GM04503 (cell line): ENCODE measurements at places on chromosomes 13 and 19.

DNA sequence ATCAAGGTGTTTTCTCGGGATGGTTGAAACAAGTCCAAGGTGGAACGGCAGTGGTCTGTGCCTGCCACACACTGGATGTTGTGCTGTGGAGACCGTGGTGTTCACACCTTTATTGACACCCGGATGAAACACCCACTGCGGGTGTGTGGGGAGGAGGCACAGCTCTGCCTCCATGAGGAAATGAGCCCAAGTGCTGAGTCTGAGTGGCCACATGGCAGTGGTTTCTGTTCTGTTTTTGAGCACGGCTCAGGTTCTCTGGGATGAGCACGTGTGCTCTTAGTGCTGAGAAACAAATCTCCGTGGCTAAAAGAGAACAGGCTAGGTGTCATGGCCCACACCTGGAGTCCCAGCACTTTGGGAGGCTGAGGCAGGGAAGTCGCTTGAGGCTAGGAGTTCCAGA lies 29.5 kb downstream of the UPF1 start:
- no peak for DNase-seq

DNA sequence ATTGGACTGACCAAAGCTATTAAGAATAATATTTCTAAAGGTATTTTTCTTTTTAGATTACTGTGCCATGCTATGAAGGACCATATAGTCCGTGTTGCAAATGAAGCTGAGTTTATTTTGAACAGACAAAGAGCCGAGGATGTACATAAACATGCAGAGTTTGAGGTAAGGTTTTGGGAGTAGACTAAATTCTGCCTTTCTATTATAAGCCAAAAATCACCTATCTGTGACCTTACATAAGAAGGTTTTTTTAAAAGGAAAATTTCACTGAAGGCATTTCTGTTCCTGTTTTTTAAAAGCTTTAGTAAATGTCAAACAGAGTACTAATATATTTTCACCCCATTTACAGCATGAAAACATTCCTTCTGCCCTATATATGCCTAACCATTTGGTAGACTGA lies 127.4 kb downstream of the MAB21L1 start:
- no peak for DNase-seq

- no peak for DNase-seq
Measured at GRCh38 chr19:10473192-10473591, 30.0 kb downstream of the KEAP1 start.

GRCh38 chr19:3034406-3034655 lies 5.3 kb upstream of the TLE2 start:
- no peak for DNase-seq

- DNase-seq, result peak; percentile 88
Measured at GRCh38 chr13:106507560-106508274, 27.7 kb downstream of the EFNB2 start.
